ENCODE measurements at places on chromosomes 5 and 9.

- no peak for DNase-seq
Observed at GRCh38 chr5:112579599-112580170, 158.0 kb upstream of the APC start.

- DNase-seq = no peak
Observed at GRCh38 chr5:125660231-125660895, 762.8 kb upstream of the GRAMD2B start.

DNA sequence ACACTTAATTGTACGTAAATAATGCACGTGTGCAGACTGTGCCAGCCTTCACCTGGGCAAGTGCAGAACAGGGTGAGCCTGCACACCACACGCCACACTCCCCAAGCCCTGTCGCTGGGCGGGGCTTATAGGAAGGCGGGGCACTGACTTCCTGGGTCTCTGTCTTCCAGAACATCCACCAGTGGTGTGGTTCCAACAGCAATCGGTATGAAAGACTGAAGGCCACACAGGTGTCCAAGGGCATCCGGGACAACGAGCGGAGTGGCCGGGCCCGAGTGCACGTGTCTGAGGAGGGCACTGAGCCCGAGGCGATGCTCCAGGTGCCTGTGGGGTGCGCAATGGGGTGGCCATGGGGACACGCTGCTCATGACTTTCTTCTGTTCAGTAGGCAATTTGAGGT lies 44.2 kb downstream of the GSN start:
- no peak for DNase-seq

DNA sequence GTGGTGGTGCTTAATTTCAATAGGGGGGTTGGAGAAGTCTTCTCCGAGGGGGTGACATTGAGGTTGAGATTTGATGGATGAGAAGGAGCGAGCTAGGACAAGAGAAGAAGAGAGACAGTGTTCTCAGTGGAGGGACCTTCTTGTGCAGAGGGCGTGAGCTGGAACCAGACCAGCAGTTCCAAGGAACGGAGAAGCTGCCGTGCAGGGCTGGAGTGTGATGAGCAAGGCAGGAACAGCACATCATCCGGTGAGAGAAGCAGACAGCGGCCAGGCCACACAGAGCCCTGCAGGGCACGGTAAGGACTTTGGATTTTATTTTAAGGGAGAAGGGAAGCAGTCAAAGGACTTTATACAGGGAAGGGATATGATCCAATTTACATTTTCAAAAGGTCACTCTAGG lies 206.9 kb downstream of the MELK start:
- no peak for DNase-seq

GRCh38 chr9:114047717-114048116 lies 30.4 kb downstream of the AMBP start:
- no peak for DNase-seq

GRCh38 chr5:39186722-39187539 lies 32.4 kb downstream of the FYB1 start:
- DNase-seq = no peak

DNA sequence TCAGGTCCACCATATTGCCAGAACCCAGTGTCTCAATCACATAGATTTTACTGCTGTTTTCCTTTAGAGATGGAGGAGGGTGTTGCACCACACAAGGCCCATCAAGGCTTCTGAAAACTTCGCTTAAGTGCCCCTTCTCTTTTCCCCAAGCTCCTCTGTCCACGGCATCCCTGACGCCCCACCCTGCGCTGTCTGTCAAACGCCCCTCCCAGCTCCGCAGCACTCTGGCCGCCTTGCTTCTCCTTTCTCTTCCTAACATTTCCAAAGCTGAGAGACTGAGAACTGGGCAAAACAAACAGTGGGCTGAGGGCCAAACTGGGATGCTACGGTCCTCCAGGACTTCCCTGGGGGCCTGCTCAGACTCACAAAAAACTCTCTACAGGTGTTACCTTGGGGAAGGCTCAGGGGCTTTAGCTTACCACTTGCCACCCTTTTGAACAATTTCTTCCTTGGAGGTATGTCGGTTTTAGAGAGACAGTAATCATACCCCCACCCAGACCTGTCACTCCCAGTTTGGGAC lies 28.3 kb upstream of the ERGIC1 start:
- DNase-seq = no peak

DNA sequence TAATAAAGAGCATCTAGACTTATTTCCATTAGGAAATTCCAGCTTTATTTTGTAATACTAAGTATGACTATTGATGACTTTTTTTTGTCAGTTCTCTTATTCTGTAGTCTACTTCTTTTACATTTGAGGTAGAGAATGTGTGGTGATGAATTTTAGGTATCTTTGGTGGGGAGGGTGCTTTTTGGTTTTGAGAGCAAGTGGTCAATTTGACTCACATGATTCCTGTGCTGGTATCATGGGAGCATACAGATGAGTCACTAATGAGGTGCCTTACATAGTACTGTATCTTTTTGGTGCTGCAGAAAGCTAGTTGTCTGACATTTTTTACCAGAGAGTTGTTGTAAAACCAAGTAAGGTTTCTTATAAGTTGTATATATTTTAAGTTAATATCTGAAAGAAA lies 35.3 kb downstream of the ERBIN start:
- no peak for DNase-seq

GRCh38 chr9:28735738-28736342 lies 1162.6 kb upstream of the C9orf72 start:
- no peak for DNase-seq

DNA sequence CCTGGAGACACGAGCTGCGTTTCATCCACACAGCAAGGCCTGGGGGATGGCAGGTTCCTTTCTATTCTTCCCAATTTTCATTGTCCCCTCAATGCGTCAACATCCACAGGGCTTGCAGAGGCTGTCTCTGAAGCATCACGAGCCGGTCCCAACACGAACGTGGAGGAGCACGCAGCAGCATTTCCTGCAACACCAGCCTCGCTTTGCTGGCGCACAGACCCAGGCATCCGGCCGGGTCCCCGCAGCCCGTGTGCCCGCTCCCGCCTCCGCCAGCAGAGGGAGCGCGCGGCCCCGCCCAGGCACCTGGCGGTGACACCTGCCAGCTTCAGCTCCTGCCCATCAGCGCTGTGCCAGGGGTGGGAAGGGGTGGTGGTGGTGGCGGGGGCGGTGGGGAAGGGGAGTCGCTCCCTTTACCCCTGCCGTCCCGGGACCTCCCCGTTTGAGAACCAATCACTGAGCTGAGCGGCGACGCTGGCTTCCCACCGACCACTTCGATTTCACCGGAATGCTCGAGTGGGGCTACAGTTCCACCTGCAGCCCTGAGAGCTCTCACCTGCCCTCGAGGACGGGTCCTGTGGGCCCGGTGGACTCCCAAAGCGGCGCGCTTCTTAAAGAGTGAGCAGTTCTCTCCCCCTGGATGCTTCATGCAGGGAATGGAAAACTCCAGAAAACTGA lies 464.5 kb downstream of the ICE1 start:
- DNase-seq = no peak

- DNase-seq = no peak
Observed at GRCh38 chr9:91536211-91536691, 112.6 kb upstream of the NFIL3 start.

DNA sequence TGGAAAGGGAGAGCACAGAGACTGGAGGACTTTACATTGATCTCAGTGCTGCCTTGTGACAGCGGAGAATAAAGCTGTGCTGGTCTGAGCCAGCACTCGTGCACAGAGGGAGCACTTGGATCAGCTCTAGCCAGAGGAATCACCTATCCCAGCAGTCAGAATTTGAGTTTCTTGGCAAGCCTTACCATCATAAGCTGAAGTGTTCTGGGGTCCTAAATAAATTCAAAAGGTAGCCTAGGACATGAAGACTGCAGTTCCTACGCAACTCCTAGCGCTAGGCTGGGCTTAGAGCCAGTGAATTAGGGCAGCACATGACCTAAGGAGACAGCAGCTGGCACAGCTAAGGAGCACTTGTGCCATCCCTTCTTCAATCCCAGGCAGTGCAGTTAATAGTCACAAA lies 119.5 kb downstream of the HMHB1 start:
- DNase-seq = no peak

- DNase-seq = no peak
Observed at GRCh38 chr5:103962023-103962422, 399.4 kb upstream of the NUDT12 start.

DNA sequence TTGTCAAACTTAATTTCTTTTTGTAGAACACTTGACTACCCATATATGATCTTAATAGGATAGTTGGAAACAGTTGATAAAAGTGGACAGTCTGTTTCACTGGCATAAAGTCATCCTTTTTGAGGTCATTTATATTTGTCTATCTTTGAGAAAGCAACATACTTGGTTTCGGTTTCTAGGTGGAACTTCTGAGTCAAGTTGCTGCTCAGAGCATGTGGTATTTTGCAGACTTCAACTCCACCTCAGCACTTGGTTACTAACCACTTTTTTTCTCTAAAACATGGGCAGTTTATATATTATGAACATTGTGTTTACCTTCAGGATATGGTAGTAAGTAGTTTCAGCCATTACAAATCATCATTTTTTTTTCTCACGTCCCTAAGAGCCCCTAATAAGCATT lies 1749.0 kb upstream of the C9orf72 start:
- DNase-seq = no peak

- no peak for DNase-seq
Observed at GRCh38 chr9:137077010-137077747, at the start of gene UAP1L1. Gene UAP1L1, plus strand, starts transcription at chr9:137077517. Its CDS starts 16 bp downstream, at chr9:137077533.

DNA sequence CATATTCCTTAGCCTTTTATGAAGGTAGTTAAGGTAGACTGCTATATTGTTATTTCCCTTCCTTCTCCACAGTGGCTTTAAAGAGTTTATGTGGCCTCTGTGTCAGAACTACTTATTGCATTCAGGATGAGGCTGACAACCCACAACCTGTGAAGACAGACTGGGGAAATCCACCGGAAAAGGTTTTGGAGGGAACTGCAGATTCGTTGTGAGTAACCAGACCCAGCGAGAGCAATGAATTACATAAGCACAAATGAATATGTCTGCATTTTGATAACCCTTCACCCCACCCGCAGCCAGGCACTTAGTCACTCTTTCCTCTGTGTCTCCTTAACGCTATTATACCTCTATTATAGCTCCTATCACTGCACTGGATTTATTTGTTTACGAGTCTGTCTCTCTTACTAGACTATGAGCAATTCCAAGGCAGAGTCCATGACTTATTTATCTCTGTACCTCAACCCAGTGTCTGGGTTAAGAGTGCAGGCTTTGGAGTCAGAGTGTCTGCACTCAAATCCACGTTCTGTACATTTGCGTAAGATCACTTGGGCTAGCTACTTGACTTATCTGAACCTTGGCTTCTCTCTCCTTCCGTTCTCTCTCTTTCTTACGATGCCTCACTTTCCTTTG lies 19.2 kb downstream of the KCTD16 start:
- no peak for DNase-seq

DNA sequence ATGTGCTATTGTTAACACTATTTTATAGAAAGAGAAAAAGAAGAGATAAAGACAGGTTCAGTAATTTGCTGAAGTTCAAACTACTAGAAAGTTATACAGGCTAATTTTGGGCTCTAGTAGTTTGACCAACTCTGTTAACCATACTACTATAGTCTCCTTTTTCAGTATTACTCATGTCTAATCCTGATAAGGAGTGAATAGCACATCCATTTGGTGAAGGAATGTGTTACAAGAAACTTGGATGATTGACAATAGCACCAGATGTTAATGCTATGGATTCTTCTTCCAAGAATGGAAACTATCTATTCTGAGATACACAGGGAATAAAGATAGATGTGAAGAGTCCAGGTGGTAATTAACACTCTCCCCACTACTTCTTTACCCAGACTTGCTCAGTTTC lies 677.3 kb downstream of the PRELID2 start:
- no peak for DNase-seq

DNA sequence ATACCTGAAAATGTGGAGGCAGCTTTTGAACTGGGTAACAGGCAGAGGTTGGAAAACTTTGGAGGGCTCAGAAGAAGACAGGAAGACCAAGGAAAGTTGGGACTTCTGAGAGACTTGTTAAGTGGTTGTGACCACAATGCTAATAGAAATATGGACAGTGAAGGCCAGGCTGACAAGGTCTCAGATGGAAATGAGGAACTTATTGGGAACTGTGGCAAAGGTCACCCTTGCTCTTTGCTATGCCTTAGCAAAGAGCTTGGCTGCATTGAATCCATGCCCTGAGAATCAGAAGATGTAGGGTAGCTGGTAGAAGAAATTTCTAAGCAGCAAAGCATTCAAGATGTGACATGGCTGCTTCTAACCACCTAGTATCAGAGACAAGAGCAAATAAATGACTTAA lies 244.4 kb upstream of the ADRA1B start:
- no peak for DNase-seq

GRCh38 chr5:35799753-35800152 lies 56.9 kb upstream of the IL7R start:
- no peak for DNase-seq

GRCh38 chr5:123147128-123147715 lies 58.2 kb downstream of the PRDM6 start:
- no peak for DNase-seq
